C1 segment of cervical spinal cord (tissue), 14 donors: ENCODE measurements at places on chromosomes 5 and 9.

DNA sequence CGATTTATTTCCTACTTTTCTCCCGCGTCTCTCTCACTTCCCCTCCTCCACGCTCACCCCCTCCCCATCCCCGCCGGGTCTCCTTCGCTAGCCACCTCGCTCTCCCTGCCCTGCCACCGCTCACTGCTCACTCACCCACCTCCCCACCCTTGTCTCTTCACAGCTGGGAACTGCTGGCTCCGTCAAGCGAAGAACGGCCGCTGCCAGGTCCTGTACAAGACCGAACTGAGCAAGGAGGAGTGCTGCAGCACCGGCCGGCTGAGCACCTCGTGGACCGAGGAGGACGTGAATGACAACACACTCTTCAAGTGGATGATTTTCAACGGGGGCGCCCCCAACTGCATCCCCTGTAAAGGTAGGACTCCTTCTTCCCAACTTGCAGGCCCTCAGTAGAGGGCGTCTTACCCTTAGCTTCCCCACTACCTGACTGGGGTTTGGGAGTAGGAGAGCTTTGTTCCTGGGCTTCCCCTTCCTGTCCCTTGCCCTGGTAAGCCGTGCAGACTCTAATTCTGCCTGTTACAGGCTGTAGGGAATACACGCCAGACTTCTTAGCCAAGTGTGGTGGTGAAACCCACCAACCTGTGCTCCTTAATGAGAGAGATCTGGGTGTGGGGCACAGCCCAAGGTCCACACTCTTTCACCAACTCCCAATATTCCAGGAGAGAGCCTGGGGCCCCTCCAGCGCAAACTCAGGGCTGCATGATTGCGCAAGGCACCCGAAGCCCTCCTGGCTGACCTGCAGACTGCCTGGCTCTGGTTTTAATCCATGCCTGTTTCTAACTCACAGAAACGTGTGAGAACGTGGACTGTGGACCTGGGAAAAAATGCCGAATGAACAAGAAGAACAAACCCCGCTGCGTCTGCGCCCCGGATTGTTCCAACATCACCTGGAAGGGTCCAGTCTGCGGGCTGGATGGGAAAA, 2.5 kb downstream of the FST start:
- DNase-seq: no peak

GRCh38 chr5:150036513-150036912, 36.0 kb downstream of the HMGXB3 start:
- DNase-seq: no peak

GRCh38 chr5:177514541-177514940, 2.2 kb downstream of the DDX41 start:
- no peak for DNase-seq

GRCh38 chr9:133679466-133680061, 43.4 kb downstream of the DBH start:
- no peak for DNase-seq

GRCh38 chr5:94908889-94909480, 290.5 kb downstream of the SLF1 start:
- DNase-seq: no peak

GRCh38 chr5:112063191-112063590, 306.2 kb upstream of the NREP start:
- no peak for DNase-seq

DNA sequence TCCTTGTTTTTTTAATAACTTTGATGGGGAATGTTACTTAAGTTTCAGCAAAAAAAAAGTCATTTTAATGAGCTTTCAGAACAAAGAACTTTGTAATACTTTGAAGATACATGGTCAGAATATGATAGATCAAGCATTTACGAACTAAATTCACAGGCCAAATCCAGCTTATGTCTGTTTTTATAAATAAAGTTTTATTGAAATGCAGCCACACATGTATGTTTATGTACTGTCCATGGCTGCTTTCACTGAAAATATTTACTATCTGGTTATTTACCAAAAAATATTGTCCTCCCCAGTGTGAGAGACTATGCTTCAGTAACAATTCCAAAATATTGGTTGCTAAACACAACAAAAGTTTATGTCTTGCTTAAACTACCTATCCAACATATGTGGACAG, 366.7 kb downstream of the PIK3R1 start:
- no peak for DNase-seq

DNA sequence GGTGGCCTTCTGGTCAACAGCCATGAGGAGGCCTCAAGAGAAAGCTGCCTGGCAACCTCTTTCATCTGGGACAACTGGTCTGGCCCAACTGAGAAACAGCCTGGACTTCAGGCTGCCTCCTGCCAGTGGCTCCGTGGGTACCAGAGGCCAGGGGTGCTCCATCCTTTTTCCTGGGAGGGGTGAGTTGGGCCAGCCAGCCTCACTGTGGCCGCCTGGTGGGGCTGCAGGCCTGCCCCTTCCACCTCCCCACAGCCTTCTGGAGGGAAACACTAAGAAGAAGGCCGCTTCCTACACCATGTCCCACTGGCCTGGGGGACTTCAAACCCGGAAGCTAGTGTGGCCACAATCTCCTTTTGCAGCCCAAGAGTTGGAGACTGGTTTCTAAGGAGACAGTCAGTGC, 13.8 kb upstream of the NKD2 start:
- no peak for DNase-seq

DNA sequence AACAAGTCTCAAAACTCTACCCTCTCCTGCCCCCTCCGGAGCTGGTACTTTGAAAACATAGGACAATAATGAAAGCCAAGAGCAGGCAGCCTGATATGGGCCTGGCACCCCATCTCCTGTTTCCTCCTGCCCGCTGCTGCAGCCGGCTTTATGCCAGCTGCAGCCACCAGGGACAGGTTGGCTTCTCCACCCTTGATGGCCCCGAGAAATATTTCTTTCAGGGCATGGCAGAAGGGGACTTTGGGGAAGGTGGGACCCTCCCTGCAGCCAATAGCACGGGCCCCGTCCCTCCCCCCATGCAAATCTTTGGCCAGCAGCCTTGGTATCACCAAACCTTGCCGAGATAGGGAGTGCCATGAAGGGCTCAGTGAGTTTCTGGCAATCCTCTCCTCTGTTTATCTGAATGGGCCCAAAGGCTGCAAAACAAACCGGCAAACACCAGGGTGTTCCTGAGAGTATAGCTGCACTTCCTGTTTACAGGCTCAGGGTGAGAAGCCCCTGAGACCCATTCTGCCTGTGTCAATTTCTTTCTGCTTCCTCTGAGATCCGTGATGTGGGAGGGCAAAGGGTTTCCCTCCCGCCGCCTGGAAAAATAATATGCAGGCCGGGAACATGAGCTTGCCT, 73.4 kb upstream of the BOD1 start:
- no peak for DNase-seq

DNA sequence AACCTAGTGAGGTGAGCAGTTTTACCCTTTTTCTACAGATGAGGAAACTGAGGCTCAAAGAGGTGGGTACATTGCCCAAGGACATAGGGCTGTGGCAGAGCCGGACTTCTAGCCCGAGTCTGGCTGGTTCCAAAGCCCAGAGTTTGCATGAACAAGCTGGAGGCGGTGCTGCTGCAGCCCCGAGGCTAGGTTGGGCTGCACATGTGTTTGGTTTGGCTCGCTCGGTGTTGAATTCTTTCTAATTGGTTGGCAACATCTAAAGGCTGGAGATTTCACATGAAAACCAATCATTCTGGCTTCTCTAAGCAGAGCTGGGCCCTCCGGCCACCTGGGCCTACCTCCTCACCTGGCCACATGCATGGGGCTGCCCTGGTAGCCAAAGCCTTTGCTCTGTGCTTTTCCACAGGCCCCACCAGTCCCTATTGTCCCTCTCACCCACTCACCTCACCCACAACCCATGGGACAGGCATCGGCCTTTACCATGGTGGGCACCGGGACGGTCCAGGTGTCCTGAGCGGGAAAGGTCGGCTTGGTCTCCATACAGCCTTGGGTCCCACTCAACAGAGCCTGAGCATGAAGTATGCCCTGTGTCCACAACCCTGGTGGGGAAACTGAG, 262.3 kb downstream of the NSG2 start:
- no peak for DNase-seq

- DNase-seq: no peak
Observed at GRCh38 chr5:179620293-179620692, 3.2 kb downstream of the HNRNPH1 start.

GRCh38 chr5:17434982-17435381, 63.0 kb upstream of the TAF11L2 start:
- no peak for DNase-seq

DNA sequence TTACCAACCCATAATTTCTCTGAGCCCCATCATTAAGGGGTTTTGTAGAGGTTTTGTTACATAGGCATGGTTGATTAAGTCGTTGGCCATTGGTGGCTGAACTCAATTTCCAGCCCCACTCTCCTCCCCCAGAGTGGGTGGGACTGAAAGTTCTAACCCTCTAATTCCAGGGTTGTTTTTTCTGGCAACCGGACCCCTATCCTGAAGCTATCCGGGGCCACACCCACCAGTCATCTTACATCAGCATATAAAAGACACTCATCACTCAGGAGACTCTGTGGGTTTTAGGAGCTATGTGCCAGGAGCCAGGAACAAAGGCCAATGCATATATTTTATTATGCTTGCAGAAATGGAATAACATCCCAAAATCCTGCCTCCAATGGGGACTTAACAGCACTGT, 186.0 kb downstream of the NXNL2 start:
- DNase-seq: no peak

- DNase-seq: no peak
Observed at GRCh38 chr9:126421567-126422428, 95.2 kb downstream of the MVB12B start.

GRCh38 chr5:2762744-2763532, 11.5 kb upstream of the IRX2 start:
- no peak for DNase-seq

DNA sequence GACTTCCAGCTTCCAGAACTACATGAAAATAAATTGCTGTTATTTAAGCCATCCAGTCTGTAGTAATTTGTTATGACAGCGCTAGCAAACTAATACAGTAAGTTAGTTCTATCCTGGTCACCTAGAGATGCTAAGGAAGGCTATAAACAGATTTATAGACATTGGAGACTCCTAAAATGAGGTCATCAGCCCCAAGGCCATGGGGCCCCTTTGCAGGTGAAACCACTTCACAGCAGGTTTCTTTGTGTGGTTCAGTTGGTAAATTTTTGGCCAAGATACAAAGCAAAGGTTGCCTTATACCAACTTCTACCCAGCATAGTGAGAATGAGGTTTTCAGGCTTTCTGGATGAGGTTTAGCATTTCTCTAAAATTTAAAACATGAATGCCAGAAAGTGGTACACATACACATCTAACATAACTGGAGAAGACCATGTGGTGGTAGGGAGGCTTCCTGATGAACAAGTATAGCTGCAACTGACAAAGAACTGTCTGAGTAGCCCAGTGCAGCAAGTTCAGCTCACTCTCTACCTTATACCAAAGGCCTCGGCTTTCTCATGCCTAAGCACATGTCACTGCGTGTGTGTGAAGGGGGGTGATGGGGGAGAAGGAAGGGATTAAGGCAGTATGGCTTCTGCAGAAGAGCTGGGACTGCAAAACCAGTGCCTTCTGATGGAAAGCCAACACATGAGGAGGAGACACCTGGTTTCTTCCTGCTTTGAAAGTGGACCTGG, 264.6 kb upstream of the TAS2R1 start:
- DNase-seq: no peak

DNA sequence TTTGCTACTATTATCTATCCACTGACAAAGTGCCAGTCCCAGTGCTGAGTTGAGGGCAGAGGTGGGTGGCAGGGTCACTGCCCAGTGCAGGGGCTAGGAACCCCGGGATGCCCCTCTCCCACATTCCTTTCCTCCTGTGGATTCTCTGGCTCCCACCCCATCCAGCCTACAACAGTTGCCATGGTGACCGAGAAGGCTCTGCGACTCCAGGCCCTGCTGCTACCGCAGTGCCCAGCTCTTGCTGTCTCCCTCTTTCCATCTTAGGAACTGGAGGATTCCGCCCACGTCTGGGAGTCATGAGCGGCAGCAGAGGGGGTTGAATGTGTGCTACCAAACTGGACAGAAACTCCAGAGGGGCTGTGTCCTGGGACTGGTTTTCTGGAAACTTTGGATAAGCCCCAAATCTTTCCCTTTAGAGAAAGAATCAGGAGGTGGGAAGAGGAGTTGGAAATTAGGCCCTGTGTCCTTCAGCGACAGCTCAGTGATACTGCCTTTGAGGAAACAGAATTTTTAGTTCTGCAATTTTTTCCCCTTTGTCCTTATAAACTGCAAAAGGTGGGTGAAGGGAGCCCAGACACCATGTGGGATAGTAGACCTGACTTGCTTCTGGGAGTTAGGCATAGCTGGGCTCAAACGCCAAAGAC, 20.7 kb upstream of the C5orf47 start:
- DNase-seq: no peak

DNA sequence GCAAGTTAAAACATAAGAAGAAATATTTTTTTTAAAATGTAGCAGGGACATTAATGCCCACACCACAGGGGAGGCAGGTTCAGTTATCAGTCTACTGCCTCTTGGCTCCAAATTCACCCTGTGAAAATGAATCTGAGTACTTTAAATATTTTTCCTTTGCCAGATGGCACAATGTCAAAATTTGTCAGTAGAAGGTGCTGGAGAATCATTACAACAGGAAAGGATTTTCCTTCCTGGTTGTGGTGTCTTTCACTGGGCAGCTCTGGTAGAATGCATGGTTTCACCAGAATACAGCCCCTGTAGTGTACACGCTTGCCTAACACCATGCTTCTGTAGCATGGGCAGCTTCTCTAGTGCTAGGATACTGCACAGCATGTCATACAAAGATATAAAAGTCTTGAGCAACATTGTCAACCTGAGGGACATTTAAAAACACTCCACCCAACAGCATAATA, 9.7 kb upstream of the SREK1 start:
- no peak for DNase-seq

DNA sequence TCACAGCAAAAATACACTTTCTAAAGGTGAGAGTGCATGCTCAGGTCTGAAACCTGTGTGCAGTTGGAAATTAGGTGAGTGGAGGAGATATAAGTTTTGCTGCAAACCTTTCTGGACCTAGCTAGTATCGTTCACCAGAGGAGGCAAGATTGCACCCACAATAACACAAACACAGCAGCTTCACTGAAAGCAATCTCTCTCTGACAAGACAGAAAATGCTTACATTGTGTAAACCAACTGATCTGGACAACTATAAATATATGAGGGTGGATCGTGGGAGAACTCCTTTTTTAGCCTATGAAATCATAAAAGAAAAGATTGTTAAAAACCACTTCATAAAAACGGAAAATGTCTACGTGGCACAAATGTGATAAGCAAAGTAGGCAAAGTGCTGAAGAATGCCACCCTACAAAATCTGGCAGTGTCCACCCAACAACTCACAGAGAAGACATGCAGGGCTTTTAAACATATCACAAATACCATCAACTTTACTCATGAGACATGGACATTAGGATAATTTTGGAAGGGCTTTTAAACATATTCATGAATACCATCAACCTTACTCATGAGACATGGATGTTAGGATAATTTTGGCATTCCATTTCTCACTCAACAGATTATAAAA, 134.3 kb downstream of the CDH18 start:
- no peak for DNase-seq

- no peak for DNase-seq
Observed at GRCh38 chr9:91043811-91044175, 242.2 kb downstream of the SYK start.

GRCh38 chr9:14706530-14707140, 13.4 kb upstream of the ZDHHC21 start:
- no peak for DNase-seq
